ENCODE measurements at places on chromosomes 3 and 15.

DNA sequence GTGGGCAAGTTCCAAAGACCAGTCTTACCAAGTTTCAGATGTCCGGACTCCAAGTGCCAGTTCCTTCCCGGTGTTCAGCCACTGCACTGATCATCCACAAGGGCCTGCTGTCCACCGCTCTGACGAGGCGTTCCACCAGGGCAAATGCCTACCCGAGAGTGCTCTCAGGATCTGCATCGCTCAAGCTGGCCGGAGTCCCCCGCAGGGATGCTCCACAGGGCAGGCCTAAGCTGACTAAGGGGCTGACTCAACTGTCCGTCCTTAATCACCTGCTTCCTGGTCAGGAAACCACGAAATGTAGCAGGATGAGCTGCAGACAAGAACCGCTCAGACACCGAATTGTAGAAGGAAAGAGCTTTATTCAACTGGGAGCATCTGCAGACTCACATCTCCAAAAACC, 341.6 kb downstream of the KCNH8 start:
- DNase-seq: no peak

GRCh38 chr3:18033581-18034108, 291.2 kb upstream of the TBC1D5 start:
- DNase-seq: no peak

- no peak for DNase-seq
These were observed 136.6 kb downstream of the TMCC1 start for GRCh38 chr3:129756871-129757270.

- no peak for DNase-seq
These were observed 224.2 kb upstream of the TBL1XR1 start for GRCh38 chr3:177421481-177421785.

DNA sequence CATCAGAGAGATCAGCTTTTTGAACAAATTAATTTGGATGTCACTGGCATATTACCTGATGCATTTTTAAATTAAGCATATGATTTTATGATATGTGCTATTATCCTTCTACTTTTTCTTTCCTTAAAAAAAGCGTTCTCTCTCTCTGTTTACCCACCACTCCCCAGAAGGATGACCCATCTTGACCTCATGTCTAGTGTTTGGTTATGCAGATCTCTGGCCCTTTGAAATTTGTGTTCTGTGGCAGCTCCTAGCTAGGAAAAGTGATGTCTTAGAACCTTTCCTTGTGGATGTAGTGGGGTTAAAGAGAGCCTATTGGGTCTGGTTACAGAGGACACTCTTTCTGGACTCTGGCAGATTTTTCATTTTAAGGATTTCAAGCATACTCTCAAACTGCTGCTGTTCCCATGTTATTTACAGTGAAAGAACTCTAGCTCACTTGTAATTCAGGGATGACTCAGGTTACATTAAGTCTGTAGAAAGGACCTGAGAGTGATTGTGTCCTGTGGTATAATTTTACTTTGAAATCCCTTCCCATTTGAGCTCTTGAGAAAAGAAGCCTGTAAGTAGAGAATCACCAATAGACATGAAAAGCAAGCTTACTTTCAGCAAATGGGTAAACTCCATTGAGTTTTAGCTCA, 23.8 kb downstream of the ARHGEF26 start:
- DNase-seq: no peak

DNA sequence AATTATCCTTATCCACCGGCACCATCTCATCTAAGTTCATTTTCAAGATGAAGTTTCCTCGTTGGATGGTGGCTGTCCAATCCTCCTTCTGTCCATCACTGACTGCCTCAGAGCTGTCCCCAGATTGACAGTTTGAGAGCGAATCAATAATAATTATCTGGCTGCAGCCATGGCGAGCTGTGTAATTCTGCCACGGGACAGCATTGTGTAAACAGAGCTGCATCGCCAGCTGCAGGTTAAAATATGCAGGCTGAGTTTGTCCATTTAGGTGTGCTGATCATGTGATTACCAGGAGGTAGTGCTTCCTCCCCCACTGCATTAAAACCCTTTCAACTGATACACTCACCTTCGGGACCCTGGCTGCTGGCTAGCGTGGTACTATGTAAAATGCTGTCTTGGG, 461.9 kb upstream of the ONECUT1 start:
- no peak for DNase-seq

DNA sequence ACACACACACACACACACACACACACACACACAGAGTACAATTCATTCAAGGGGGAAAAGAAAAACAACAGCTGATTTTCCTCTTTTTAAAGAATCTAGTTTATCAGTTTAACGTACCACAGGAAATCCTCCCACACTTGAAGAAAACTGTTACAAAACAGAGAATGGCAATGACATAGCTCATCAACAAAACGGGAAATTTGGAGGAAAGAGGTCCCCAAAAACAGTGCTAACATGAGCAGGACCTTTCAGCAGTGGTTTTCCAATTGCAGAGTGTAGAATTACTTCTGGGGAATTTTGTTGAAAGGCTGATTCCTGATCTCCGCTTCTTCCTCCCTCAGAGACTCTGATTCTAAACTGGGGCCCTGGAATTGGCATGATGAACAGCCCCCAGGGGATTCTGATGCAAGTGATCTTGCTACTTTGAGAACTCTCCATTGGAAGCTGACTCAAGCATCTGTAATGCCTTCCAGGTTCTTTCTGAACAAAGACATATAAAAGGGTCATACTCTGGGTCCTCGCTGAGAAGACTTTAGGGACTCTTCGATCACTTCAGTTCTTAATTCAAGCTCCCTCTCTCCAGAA, 442.6 kb upstream of the PROK2 start:
- no peak for DNase-seq

DNA sequence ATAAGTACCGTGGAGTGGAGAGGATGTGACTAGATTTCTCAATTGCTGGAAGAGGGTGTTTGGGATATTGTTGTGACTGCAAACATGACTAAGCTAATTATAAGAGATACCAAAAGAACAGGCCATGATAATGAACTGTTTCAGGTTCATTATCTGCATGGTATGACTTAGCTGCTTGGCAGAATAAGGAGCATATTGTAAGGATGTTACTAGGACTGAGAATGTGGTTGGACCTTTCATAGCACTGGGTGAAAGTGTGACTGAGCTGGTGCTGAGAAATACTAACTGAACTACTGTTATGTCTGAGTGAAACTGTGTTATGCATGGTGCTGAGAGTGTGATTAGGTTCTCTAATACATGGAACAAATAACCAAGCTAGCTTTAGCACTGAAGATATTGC, 11.0 kb downstream of the SCN10A start:
- DNase-seq: no peak

DNA sequence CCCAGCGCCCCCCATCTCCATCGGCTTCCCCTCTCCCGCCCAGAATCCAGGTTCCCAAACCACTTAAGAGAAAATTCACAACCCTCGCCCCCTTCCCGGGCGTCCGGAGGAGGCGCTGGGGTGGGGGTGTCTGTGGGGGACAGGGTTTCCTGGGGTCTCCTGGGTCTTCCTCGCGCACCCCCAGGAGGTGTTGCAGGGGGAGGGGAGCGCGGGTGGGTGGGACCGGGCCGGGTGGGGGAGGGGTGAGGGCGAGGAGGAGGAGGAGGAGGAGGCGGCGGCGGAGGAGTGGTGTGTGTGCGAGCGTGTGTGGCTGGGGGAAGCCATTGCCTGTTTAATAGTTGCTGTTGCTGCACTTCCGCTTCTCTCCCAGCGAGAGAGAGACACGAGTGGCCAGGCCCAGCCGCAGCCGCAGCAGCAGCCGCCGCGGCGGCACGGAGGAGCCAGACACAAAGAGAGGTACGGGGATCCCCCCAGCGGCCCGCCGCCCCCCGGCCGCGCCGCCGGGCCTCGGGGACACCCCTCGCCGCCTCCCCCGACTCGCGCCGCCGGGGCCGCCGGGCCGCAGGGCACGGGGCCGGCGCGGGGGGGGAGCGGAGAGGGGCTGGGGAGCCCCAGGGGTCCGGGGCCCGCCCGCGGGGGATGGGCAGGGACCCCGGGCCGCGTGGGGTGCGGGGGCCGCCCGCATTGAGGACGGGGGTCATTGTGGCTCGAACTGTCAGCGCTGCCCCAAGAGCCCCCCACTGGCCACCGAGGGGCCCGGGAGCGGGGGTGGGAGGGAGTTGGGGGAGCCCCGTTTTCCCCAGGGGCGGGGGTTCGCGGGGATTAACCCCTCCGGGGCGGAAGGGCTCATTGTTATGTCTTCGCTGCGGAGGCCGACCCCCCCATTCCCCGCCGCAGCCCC, at the start of gene UBE2E1:
TSS of gene UBE2E1 (plus strand) at position 323 of the 901 bp plus-strand sequence. CDS start 1,315 bp downstream, outside the sequence.
- DNase-seq: no peak

DNA sequence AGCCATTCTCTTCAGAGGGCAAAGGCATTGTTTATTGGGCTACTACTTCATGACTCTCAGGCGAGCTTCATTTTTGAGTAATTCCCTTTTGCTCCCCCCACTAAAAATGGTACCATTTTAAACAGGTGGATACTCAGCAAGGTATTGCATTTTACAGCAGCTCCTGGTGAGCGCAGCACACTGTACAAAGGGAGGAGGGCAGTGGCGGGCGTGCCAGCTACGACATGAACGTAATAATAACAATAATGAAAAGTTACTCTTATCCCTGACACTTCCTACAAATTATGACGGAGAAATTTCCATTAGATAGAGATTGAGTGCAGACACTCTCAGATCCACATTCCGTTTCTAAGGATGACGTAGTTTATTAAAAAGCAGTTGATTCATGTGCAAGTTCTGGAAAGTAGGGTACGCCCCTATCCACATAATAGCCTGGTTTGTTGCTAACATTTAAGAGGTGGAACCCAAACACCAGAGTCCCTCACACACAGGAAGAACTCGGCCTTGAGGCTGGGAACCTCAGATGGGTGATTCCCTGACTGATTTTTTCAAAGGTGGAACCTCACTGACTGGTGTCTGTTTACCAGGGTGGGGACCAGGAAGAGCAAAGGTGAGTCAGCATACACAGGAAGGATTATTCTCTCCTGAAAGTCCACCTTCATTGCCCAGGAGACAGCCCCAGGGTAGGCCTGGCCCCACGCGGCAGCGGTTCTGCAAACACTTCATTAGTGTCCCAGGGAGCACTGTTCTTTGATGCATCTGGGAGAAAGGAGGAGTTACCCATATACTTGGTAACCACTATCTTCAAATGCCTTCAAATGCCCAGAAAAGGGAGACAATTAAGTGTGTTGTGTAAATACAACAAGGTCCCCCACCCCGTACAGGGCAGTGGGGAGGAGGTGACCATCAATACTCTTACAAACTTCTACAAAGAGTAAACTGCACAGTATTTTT, 69.9 kb downstream of the LDHAL6B start:
- no peak for DNase-seq

GRCh38 chr3:38823722-38824121, 7.7 kb upstream of the SCN10A start:
- no peak for DNase-seq

DNA sequence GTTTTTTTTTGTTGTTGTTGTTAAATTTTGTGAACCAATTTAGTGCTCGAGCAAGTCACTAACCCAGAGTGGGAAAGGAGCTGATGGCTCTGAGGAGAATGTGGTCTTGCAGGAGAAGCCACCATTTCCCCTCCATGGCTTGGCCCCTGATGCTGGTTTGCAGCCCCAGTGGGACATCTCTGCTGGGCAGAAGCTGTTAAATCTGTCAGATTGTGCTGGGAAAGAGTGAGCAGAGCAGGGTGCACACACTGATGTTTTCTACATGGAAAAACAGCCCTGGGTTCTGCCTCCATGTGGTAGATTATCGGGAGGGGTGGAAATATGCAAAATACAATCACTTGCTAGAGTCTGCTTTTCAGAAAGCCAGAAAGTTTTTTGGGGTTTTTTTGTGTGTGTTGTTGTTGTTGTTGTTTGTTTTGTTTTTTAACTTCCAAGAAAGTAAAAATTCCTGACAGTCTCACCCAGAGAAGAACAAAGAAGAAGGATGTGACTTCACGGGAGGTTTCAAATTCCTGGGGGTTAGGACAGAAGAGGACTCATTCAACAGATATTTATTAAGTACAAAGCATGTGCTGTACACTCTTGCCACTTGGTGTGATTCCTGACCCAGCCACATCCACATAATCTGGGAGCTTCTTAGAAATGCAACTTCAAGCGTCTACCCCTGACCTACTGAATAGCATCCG, 133.7 kb downstream of the FOXB1 start:
- DNase-seq: no peak

DNA sequence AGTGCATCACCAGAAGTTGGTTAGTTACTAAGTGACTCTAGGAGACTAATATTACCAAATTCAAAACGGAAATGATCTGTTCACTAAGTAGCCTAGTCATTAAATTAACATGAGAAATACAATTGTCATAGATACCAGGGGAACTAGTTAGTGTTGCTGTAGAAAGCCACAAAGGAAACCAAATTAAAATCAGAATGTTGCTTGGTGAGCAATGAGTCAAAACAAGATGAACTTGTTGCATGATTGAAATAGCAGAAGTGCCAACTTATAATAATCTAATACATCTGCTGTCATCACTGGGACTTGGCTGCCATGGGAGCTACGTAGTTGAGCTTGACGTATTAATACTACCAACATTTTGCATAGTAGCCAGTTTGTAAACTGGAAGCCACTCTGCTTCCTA, 458.1 kb downstream of the DIPK2A start:
- no peak for DNase-seq

DNA sequence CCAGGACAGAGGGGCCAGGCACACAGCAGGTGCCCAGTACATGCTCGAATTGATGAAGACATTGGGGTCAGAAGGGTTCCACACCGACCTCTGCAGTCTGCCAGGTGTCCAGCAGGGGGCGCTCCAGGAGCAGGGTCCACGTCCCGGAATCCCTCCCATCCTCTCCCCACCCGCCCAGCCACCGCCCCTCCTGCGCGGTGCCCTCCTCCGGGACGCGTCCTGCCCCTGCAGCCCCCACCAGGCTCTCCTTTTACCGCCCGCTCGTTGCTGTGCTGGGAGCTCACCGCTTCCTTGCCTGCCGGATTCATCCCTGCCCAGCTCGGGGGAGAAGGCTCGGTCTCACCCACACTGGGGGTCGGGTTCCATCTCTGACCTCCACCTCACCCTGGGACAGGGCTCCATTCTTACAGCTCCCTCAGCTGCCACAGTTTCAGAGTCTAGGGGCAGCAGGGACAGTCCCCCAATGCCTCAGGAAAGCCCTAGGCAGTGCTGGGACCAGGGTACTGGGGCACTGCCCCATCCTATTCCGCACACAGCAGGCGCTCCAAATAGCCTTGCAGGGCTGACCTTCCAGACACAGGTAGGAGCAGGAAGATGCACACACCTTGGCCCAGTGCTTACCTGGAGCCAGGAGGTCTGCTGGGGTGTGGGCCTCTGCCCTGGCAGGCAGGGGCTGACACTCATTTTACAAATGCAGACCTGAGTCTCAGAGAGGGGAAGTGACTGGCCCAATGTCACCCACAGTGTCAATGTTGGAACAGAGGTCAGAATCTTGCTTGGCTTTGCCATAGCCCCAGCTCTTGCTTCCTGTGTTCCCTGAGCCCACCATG, 31.0 kb downstream of the GRIP2 start:
- DNase-seq: peak; percentile 39

DNA sequence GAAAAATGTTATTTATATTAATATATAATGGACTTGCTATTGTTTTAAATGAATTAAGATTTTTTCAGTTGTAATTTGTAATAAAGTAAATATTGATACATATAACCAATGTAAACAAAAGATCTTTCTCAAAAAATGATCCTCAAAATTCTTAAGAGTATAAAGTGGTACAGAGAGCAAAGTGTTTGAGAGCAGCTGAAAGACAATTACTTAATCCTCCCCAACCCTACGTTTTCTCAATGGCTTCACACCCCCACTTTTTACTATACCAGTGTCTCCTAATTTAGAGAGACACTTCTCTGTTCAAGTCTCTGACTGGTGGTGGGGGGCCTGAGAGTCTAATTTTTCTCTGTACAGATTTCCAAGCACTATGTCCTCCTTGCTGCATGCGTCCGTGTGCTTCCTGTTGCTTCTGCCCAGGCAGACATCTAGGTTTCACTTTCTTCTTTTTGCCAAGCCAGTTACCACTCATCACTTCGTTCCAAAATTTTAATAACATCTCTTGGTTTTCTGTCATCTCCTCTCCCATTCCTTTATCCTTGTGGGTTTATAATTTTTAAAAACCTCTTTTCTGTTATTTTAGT, 276.3 kb upstream of the DNAJC19 start:
- no peak for DNase-seq
